ENCODE measurements at places on chromosomes 5 and 9. TPM values are rescaled to one million over a fixed set of nuclear protein-coding genes. Genes with fewer than 3 reads are reported as not detected.

The DOK3 gene
- 1.2 TPM for total RNA-seq

The KLF4 gene
- total RNA-seq = 100 TPM

The C5orf52 gene
- not detected for total RNA-seq

GRCh38 chr9:4430432-4431261, 59.6 kb upstream of the SLC1A1 start:
- no peak for DNase-seq

DNA sequence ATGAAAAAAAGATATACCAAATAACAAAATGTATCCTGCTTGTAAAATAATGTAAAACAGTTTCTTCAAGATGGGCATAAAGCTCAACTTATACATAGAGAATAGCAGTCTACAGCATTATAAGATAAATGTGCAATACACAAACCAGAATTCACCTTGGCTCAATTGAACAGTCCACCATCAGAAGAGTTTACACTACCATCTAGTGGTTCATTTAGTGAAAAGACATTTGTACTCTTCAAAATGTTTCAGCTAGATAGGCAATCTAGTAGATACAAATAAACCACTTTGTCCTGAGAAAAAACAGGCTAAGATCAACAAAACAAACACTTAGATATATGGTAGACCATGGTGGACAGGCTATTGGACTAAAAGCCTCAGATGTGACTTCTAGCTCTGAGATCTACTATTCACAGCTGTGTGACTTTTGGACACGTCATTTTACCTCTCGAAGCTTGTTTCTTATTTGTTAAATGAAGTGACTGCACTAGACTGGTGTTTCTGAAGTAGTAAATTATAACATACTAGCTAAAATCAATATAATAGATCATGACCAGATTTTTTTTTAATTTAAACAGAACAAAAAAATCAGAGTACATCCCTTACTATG, 22.1 kb upstream of the TPD52L3 start:
- peak; percentile 46 for DNase-seq

DNA sequence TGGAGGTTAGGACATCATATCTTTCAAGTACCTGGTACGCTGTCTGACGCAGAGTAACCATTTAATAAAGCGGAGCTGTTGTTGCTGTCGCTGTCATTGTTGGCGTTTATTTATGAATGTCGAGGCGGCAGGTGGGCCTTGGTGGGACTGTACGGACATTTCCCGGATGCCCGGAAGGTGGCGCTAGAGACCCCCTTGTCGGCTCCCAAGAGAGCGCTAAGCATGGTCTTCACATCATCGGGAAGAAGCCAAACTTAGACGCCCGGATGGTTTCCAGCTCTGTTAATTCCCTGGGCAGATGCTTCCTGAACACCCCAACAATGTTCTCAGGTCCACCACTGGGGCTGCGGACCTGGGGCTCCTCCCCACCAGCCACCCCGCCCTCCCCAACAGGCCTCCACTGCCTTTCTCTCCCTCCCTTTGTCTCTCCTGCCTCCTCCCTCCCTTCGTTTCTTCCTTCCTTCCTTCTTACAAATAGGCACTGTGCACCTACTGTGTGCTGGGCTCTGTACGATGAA, 54.1 kb downstream of the DUSP1 start:
- DNase-seq = peak; percentile 85

DNA sequence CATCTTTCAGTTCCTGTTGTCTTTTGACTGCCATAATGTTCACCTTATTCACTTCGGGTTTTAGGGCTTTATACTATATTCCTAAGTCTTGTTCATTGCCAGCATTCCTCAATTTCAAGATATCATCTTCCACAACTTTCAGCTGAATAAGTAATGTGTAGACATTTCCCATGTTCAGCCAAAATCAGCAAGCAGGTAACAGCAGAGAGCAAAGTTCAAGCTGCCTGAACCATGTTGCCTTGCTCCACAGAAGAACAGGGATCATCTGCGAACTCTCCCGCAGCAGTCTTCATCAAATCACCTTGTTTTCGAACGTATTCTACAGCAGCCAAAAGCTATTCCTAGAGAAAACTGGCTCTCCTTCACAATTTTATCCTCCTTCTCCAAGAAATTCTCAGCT, 95.3 kb upstream of the CCDC112 start:
- no peak for DNase-seq

DNA sequence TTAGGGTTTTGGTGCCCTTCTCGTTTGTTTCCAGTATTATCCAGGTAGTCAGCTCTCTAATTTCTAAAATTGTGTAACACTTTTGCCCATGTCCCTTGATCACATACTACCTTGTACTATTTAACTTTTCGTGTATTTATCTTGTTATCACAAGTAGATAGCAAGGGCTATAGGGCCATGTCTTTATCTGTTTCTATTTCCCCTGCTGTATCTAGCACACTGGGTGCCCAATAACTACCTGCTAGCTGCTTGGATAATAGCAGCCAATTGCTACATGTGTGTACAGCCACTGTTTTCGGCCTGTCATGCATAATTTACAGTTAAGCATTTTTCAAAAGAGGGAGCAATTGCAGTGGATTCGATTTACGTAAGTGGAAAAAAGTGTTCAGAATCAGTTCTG, 64.8 kb upstream of the TNFAIP8 start:
- DNase-seq = no peak

DNA sequence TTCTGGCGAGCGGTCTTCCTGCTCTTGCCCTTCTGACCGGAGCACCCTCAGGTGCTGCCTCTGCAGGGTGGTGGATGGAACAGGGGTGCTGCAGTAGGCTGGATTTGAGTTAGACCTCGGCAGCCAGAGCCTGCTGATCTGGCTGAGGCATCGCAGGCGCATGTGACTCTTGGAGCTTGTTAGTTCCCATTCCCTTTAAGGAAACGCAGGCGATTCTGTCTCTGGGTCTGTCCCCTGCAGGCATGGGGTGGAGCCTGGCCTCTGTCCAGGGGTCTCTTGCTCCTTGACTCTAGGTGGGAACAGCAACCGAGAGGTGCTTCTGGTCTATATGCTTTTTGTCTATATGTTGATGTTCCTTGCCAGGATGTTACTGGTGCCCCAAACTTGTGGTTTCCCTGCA, 3.1 kb downstream of the WNK2 start:
- no peak for DNase-seq

DNA sequence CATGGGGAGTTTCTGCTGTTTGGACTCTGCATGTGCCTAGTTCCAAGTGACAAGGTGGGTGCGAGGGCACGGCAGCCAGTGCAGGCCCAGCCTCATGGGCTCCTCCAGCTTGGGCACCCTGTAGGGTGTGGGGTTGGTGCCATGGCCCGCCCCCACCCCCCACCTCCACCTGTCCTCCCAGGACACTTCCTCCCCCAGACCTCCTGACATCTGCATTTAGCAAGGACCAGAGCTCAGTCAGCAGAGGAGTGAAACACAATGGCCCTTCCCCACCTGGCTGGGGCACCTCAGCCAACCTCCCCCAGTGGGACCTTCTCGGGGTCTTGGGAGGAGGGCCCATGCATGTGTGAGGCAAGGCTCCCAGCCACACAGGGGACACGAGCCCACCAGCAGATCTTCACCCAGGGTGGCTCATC, 1.9 kb upstream of the NKD2 start:
- no peak for DNase-seq

- no peak for DNase-seq
Observed at GRCh38 chr5:109654455-109654854, 35.3 kb upstream of the MAN2A1 start.

- DNase-seq = no peak
Observed at GRCh38 chr9:131436865-131437271, 43.0 kb downstream of the PRRC2B start.

- no peak for DNase-seq
Observed at GRCh38 chr5:143025971-143026370, 255.8 kb downstream of the ARHGAP26 start.
